ENCODE measurements at places on chromosomes 1 and 21.

DNA sequence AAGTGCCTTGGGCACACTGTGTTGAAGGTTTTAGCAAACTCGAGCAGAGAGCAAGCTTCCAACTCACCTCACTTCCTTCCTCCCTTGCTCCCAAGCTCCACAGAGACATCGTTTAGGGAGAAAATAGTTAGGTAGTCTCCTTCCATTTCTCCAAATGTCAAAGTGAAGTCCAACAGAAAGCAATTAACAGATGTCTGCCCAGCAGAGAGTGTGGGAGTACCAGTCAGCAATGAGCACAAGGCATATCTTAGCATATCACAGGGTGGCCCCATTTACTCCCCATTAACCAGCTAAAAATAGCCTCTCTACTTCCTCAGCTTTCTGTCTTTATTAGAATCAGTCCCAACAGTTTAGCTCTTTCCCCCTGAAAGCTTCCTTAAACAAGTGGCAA, 334.2 kb upstream of the CAMK1G start:
- DNase-seq = no peak
- H3K27ac ChIP-seq = no peak overlapping the region
- no peaks in the 10 kb centered on the region for H3K4me1 ChIP-seq
- no peak overlapping the region for H3K4me3 ChIP-seq

DNA sequence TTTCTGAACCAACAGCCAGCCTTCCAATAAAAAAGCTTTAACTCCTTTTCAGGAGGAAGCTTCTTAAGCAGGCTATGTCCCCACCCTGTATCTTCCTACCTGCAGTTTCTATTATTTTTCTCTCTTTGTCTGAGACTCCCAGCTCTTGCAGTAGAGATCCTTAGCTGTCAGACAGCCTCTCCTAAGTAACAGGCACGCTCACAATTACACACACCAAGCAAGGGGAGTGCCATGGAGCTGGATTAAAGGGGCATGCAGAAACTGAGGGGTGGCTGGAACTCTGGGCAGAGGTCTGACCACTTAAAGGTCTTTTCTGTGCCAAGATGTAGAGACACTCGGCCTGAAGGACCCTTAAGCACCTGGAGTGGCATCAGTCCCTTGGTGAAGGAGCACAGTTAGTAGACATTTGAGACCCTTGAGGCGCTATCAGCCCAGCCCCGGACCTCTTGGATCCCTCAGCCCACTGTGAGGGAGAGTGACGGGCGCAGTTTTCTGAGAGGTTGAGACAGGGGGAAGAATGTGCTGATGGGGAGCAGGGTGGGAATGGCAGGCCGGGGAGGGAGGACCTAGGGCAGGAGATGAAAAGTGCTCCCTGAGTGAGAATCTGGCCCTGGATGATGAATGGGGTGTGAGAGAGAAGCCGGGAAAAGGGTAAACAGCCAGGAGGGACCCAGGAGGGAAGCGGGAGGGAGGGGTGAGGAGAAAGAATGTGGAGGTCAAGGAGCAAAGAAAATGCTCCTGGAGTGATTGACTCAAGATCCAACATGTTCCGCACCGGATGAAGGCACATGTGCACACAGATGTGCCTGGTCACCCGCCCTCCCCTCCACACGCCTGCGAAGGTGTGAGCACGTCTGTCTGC, 13.3 kb downstream of the PLXNA2 start:
- no peak overlapping the region for H3K27ac ChIP-seq
- H3K27me3 ChIP-seq = peaks cover 50% of the 10 kb centered on the region
- no peak for DNase-seq
- H3K36me3 ChIP-seq = no peaks in the 10 kb centered on the region
- H3K4me1 ChIP-seq = peaks cover 4% of the 10 kb centered on the region

- H3K27me3 ChIP-seq = no peaks in the 10 kb centered on the region
- no peaks in the 10 kb centered on the region for H3K36me3 ChIP-seq
- H3K27ac ChIP-seq = no peak overlapping the region
- no peak overlapping the region for H3K4me3 ChIP-seq
Observed at GRCh38 chr1:80468356-80468755, 1332.4 kb upstream of the ADGRL2 start.

DNA sequence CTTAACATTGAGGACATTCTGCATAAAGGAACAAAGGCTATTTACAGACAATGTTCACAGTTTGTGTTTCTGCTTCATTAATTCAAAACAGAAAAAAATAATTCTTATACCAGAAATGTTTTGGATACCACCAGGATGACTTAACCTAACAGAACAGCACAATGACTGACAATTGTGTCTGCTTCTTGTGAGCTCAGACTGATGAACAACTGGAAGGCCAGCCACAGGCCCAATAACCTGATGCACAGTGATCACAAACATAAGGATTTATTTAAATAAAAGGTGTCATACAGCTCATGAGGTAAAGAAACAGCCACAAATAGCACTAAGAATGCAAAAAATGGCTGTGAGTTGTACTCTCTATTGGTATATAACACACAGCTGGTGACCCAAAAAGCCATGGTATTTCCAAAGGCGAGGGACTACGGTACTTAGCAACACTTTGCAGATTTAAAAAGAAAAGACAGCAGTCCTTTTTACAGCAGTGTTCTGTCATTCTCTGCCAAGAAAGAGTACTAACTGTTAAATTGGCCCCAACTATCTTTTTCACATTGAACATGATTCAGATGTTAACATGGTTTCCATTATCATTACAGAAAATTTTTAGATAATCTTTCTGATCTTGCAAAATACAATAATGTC, 32.1 kb upstream of the DDAH1 start:
- no peak overlapping the region for H3K4me3 ChIP-seq
- no peaks in the 10 kb centered on the region for H3K4me1 ChIP-seq
- peaks cover 9% of the 10 kb centered on the region for H3K27me3 ChIP-seq
- no peak overlapping the region for H3K27ac ChIP-seq
- DNase-seq = no peak

GRCh38 chr1:31750858-31751510, 13.2 kb downstream of the ADGRB2 start:
- H3K36me3 ChIP-seq = no peaks in the 10 kb centered on the region
- no peak overlapping the region for H3K27ac ChIP-seq
- peaks cover 21% of the 10 kb centered on the region for H3K4me1 ChIP-seq
- H3K27me3 ChIP-seq = peaks cover 7% of the 10 kb centered on the region

GRCh38 chr21:41712201-41712600, 54.7 kb downstream of the RIPK4 start:
- no peaks in the 10 kb centered on the region for H3K36me3 ChIP-seq
- H3K4me1 ChIP-seq = no peaks in the 10 kb centered on the region
- no peak overlapping the region for H3K4me3 ChIP-seq
- H3K27me3 ChIP-seq = peaks cover 27% of the 10 kb centered on the region
- DNase-seq = no peak

DNA sequence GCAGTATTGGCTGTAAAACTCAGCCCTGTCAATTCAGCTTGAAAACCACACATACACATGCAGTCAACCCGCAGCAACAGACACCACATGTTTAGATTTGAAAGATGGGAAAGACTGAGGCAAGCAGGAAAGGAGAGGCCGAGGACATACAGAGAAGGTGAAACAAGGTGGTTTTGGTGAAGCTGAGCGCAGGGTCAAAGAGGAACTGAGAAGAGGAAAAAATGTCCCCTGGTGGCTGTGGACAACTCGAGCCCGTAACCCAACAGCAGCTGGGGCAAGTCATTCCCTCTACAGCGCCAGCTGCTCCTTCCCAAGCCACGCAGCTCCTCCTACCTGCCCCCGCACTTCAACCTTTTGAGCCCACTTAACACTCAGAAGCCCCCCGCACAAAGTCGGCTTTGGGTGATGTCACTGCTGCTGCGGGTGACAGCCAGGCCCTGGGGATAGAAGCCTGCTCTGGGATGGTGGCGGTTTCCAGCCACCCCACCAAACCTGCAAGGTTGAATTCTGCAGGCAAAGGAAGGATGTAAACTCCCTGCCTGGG, 63.0 kb downstream of the KCNN3 start:
- H3K4me1 ChIP-seq = peaks cover 13% of the 10 kb centered on the region
- no peak overlapping the region for H3K27ac ChIP-seq
- no peaks in the 10 kb centered on the region for H3K36me3 ChIP-seq
- H3K4me3 ChIP-seq = no peak overlapping the region
- no peak for DNase-seq

GRCh38 chr1:59706303-59706599, 108.5 kb upstream of the HOOK1 start:
- H3K4me1 ChIP-seq = no peaks in the 10 kb centered on the region
- H3K36me3 ChIP-seq = no peaks in the 10 kb centered on the region
- H3K4me3 ChIP-seq = no peak overlapping the region
- no peak overlapping the region for H3K27ac ChIP-seq

- DNase-seq = peak; percentile 6
- peaks cover 41% of the 10 kb centered on the region for H3K27me3 ChIP-seq
- H3K4me3 ChIP-seq = no peak overlapping the region
- no peaks in the 10 kb centered on the region for H3K36me3 ChIP-seq
- H3K4me1 ChIP-seq = no peaks in the 10 kb centered on the region
- H3K27ac ChIP-seq = no peak overlapping the region
Observed at GRCh38 chr1:16718908-16719533, 21.3 kb upstream of the RNU1-4 start.

DNA sequence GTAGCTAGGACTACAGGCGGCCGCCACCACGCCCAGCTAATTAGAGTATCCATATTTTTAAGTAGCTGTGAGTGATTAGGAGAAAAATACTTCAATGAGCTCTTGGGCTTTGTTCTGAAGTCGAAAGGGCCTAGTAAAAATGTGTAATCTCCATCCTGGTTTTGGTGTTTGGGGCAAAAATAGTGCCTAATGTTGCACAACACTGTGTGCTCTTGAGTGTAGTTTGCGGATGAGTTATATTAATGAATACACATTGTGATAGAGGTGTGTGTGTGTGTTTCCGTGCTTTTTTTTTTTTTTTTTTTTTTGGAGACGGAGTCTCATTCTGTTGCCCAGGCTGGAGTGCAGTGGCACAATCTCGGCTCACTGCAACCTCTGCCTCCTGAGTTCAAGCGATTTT, 6.3 kb upstream of the ARID1A start:
- no peak overlapping the region for H3K4me3 ChIP-seq
- DNase-seq = no peak
- H3K27me3 ChIP-seq = no peaks in the 10 kb centered on the region
- no peaks in the 10 kb centered on the region for H3K36me3 ChIP-seq
- H3K27ac ChIP-seq = no peak overlapping the region

DNA sequence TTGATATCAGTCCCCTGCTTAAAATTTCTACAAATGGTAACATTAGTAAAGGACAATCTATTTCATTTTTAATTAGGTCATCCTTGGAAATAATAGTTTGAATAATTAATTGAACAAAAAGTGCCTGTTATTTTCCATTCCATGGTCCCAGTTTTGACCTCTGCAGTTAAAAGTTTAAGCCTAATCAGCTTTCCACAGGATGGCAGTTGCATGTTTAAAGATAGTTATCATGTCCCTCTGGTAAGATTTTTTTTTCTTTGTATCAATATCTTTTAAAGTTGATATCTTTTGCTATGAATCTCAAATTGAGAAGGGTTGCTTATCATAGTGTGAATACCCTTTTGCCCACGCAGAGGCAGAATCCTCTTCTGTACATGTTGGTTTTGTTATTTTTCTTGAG, 90.4 kb downstream of the HS2ST1 start:
- no peaks in the 10 kb centered on the region for H3K4me1 ChIP-seq
- no peak for DNase-seq
- no peak overlapping the region for H3K27ac ChIP-seq
- H3K27me3 ChIP-seq = no peaks in the 10 kb centered on the region
- peaks cover 4% of the 10 kb centered on the region for H3K36me3 ChIP-seq
- no peak overlapping the region for H3K4me3 ChIP-seq

DNA sequence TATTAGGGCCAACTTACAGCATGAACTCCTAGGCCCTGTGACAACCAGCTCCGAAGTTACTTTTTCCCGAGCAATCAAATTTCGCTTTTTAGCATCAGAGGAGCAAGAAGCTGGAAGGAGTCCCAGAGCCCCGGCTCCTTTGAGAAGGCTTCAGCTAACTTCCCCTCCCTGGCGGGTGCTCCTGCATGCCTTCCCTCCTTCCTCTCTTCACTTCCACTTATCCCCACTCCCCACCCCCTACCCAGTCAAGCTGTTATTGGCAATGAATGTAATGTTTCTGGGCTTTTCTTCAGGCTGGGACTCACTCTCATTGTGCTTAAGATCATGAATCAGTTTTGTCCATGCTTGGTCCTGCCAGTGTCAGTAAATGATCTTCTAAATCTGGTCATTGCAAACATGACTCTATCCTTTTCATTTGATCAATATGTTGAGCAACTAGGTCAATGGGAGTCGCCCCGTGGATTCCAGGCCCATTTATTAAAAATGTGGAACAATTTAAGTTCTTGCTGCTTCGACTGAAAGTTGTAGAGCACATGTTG, 94.5 kb upstream of the TSPAN2 start:
- DNase-seq = no peak
- H3K4me3 ChIP-seq = no peak overlapping the region
- H3K27ac ChIP-seq = no peak overlapping the region
- peaks cover 3% of the 10 kb centered on the region for H3K4me1 ChIP-seq
- H3K27me3 ChIP-seq = no peaks in the 10 kb centered on the region

- H3K4me3 ChIP-seq = peak overlapping the region; percentile 86
- H3K36me3 ChIP-seq = no peaks in the 10 kb centered on the region
- H3K4me1 ChIP-seq = peaks cover 16% of the 10 kb centered on the region
Observed at GRCh38 chr1:151147132-151147503, 687 bp upstream of the SEMA6C start.

GRCh38 chr1:85297855-85298629, 21.6 kb upstream of the BCL10 start:
- DNase-seq = peak; percentile 53
- H3K27me3 ChIP-seq = peaks cover 39% of the 10 kb centered on the region
- H3K27ac ChIP-seq = no peak overlapping the region

DNA sequence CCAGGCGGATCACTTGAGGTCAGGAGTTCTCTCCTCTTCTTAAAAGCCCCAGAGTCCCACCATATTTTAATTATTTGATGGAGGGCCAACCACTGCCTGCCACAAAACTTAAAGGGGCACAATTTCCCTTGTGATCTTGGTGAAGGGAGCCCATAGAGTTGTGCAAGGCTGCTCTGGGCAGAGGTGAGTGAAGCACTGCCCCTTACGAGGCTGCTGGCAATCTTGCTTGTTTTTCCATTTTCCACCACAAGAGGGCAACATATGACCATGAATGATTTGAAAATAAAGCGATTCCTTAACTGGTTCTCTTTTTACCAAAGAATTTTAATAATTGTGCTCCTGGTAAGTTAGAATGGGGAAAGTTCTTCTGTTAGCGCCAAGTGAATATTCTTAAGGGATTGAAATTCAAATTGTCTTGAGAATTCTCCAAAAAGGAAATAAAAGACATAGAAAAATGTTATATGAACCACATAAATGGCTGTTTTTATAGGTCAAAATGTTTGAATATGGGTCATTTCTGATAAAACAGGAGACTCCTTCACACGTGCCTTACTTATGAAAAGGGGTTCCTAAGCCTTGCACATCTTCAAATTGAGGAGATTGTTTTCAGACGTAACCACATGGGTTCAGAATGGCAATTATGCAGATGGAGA, 22.7 kb downstream of the PGM1 start:
- no peaks in the 10 kb centered on the region for H3K36me3 ChIP-seq
- no peak overlapping the region for H3K4me3 ChIP-seq
- no peaks in the 10 kb centered on the region for H3K27me3 ChIP-seq
- no peak overlapping the region for H3K27ac ChIP-seq
- no peaks in the 10 kb centered on the region for H3K4me1 ChIP-seq
- peak; percentile 77 for DNase-seq
